ENCODE measurements at places on chromosomes 11 and 22.
A peak's percentile ranks its signal among the peaks of the same experiment; 100 is the strongest.

- no peak for DNase-seq
Observed at GRCh38 chr11:125390946-125391345, 105.1 kb downstream of the FEZ1 start.

DNA sequence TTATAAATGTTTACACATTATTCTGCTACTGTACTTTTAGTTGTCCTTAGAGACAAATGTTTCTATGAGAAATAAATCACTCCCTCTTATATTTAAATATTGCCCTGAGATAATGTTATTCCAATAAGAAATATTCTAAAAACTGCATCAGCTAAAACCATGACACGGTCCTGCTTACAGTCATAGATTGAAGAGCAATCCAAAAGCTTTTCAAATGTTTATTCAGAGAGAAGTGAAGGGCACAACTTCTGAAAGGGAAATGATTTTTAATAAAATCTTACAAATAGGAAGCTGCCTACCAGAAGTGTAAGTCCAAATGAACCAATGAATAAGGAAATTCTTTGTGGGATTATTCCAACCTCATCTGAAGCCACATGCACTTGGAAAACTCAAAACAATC, 49.2 kb downstream of the STK33 start:
- no peak for DNase-seq

GRCh38 chr11:65188486-65188885, 6.8 kb downstream of the CAPN1 start:
- no peak for DNase-seq

- no peak for DNase-seq
Observed at GRCh38 chr11:100294748-100295147, 392.3 kb upstream of the ARHGAP42 start.

- DNase-seq: no peak
Observed at GRCh38 chr11:78796956-78797355, 222.3 kb upstream of the NARS2 start.

- no peak for DNase-seq
Observed at GRCh38 chr11:61973476-61974162, 6.2 kb upstream of the FTH1 start.

- no peak for DNase-seq
Observed at GRCh38 chr11:65003282-65003681, 6.5 kb upstream of the BATF2 start.

GRCh38 chr11:67045314-67045713, 11.3 kb upstream of the RHOD start:
- no peak for DNase-seq

DNA sequence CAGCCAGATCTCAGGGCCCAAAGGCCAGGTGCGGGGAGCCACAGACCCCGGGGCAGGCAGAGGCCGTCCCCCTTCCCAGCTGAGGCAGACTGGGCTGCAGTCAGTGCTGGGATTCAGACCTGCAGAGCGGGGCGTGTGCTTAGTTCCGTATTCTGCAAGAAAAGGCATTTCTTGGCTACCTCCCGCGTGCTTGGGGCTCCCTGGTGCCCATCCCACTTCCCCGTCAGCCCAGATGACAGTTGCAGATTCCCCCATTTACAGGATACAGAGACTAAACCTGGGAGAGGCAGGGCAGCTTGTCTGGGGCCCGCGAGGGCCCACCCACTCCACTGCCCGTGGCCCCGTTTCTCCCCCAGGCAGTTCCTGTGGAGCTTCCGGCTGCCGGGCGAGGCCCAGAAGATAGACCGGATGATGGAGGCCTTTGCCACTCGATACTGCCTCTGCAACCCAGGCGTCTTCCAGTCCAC, 18.3 kb downstream of the CYTH4 start:
- DNase-seq: peak; percentile 48

DNA sequence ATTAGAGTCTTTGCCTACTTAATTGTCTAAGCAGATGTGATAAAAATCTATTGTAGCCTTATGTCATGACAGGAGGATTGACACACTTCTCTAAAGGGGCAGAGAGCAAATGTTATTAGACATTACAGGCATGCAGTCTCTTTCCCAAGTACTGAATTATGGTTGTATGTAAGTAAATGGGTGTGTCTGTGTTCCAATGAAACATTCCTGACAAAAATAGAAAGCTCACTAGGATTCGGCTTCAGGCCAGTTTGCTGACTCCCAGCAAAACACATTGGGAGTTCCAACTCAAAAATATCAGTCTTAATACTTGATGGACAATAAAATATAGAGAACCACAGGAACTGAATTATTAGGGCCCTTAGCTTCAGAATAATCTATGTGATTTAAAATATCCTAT, 1480.4 kb downstream of the FAM181B start:
- no peak for DNase-seq

- no peak for DNase-seq
Observed at GRCh38 chr11:113894421-113894996, 10.1 kb upstream of the HTR3B start.

DNA sequence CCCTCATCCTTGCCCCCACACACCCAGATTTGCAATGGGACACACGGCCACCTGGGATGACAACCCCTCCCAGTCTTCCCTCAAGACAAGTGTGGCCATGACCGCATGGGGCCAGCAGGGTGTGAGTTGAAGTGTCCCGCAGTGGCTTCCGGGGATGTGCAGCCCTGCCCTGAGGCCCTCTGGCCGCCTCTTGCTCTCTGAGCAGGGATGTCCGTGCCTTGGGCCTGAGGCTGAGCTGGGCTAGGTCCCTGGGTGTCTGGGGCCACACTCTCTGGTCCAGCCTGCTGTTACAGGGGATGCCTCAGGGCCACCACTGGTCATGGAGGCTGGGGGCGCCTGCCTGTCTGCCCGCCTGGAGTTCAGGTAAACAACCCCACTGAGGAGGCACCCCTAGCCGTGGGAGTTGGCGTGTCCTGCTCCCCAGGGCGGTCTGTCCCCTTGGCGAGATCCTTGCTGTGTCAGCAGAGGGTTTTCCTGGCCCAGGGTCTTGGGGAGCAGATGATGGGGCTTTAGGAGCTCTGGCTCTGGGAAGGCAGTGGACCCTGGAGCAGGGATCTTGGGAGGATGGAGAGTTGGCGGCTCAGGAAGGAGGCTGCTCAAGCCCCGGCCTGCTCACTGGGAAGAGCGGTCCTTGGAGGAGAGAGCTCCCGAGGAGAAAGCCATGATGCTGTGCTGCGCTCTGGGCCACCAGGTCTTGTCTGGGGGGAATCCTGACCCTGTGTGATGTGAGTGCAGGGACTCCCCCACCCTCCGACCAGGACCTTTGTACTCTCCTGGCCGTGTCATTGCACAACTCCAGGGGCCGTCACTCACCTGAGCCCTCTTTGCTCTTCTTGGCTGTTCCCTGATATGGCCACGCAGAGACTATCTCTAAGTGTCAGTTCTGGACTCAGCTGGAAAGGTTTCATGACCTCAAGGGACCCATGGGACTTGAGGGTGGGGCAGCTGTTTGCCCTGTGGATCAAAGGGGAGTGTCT, 67.9 kb downstream of the KCNQ1 start:
- DNase-seq: no peak

- no peak for DNase-seq
Observed at GRCh38 chr11:73271936-73272679, at the start of gene P2RY6. P2RY6 (plus strand) TSS chr11:73272338; CDS start chr11:73296519, 24,181 bp downstream.

- no peak for DNase-seq
Observed at GRCh38 chr11:85717429-85717828, 31.4 kb upstream of the CCDC89 start.

DNA sequence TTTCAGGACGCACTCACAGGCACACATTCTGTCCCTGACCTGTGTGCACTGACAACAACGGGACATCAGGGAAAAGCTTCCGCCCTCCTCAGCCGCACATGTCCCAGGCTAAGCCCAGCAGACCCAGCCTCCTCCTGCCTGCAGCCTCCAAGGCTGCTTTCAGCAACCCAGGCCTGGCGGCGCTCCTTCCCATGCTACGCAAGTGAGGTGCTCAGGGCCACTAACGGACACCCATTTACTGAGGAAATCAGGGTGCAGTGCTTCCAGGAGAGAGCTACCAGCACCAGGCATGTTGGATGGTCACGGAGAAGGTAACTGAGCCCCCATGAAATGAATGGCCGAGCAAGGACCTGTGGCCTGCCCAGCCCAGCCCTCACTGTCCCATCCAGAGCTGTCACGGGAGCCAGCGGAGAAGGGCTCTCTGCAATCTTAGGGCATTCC, 6.9 kb downstream of the MOB2 start:
- no peak for DNase-seq

- no peak for DNase-seq
Observed at GRCh38 chr22:27581236-27581635, 220.3 kb downstream of the MN1 start.

DNA sequence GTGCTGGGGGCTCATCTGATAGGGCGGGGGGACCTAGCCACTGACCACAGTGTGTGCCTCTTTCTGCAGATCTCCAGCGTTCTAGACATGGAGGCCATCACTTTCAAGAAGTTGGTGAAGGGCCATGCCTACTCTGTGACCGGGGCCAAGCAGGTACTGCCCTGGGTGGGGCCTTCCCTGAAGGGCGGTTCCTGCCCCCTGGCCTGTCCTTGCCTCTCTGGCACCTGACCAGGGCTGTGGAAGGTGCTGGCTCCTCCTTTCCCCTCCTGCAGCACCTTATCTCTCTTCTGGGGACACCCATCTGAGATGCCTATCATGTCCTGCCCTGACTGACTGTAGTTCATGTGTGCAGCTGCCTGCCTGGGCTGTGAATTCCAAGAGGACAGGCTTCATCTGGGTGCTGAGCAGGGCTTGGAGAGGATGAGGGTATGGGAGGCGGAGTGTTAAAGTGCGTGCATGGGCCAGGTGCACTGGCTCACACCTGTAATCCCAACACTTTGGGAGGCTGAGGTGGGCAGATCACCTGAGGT, 5.5 kb downstream of the CAPN1 start:
- no peak for DNase-seq

- peak; percentile 82 for DNase-seq
Observed at GRCh38 chr11:75241036-75241905, 697 bp downstream of the TPBGL start.

DNA sequence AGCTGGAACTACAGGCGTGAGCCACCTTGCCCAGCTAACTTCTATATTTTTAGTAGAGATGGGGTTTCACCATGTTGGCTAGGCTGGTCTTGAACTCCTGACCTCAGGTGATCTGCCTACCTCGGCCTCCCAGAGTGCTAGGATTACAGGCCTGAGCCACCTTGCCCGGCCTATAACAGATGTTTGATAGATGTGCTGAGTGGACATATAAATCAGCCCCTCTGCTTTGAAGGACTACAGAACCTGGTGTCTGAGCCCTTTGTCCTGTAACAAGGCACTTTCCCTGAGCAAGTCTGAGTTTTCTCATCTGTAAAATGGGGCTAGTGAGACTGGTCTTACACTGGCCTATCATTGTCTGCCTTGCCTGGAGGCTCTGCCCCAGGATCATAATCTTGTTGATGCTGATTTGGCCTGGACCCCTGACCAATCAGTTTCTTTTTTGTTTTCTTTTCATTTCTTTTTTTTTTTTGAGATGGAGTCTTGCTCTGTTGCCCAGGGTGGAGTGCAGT, 7.0 kb downstream of the RIN1 start:
- no peak for DNase-seq

GRCh38 chr11:65958291-65958690, 3.2 kb upstream of the SART1 start:
- DNase-seq: no peak

DNA sequence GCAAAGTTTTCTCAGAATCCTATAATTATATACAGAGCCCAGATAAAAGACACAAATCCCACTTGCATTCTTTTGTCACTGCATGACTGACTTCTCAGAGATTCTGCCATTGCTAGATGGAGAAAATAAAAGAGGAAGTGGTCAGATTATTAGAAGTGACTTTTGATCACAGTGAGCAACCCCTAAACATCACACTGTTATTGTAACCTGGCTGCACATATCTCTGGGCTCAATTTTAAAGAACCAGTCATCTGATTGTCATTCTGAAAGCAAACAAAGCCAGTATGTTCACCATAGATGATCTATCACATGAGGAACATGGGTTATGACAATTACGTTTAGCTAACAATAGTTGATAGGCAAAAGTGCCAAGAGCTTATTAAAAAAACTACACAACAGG, 47.8 kb downstream of the COPB1 start:
- DNase-seq: no peak

DNA sequence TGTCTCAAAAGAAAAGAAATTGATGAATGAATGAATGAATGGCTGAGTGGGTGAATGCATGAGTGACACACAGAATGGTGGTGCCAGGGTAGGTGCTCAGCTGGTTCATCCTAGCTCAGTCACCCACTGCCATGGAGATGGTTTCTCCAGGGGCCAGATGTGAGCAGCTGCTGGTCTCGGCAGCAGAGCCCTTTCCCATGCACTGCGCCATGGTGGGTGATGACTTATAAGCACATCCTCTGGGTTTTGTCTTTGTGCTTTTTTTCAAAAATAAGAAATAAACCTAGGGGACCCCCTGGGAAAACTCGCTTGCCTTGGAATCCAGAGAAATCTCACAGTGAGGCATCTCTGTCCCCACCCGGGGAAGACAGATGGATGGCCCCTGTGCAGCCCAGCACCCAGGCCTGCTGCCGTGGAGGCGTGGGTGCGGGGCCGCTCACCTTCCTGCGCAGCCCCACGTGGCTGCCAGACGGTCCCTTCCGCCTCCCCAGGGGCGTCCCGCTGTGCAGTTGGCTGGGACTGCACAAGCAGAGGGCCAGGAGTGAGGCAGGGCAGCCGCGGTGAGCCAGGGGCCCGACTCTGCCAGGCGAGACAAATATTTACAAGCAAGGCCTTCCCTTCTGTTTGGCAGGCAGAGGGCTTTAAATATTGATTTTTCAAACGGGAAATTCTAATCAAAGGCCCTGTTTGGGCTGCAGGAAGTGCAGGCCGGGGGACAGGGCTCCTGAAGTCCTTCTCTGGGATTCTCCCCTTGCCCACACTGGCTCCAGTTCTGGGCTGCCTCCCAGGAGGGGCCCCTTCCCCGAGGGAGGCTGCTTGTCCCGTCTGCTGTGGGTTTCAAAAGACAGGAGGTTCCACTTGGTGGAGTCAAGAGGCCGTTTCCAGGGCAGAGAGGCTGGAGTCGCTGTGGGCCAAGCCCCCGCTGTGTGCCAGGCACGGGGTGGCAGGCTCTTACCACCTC, 24.3 kb downstream of the MPPED1 start:
- no peak for DNase-seq

DNA sequence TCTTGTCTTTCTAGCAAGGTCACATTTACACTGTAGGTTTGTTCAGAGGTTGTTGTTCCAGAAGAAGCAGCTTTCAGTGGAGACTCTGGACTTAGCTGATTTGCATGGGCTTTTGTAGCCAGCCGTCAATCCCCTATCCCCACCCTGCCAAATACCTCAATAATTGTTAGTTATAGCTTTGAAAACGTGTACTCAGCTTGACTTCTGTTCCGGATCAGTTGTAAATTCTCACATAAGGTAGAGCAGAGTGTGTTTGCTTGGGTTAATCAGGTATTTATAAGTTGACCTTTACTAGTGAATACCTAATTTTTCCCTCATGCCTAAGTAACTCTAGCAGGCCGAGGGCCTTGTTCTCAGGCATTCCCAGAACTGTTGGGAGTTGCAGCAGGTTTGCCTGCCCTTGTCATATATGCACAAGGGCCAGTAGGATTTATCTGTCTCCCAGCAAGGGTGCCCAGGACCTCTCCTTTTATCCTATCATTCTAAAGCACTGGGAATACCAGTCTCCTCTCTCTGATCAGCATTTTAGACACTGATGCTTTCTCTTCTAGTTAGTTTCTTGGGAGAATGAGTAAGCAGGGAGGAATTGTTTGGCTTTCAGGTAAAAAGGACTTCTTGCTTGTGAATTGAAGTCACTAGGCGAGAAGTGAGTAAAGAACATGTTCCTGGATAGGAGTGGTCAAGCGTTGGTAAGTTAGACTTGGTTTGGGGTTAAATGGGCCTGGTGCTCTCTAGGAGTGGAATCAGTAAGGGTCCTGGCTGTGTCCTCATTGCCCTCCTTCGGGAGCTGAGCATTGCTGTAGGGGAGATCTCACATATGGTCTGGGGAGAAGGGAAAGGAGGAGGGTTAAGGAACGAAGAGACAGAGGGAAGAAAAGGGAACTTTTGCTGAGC, 22.1 kb downstream of the STIM1 start:
- DNase-seq: no peak

- no peak for DNase-seq
Observed at GRCh38 chr22:49880281-49880680, 26.6 kb downstream of the ZBED4 start.
